ENCODE measurements at places on chromosomes 13 and 19.

DNA sequence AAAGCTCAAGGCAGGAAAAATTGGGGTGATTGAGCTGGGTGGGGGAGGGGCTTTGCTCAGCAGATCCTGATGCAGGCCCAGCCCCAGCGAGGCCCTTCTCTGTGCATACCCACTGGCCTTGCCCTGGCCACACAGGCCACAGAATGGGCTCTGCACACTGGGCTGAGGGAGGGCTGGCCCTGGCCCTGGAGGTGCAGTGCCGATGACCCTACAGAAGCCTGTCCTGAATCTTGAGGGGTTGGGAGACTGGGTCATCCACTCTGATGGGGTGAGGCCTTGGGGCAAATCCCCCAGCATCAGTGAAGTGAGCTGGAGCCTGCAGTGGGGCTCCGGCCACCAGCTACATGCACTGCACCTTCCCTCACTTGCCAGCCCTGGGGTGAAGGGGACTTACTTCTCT lies 153.1 kb downstream of the URI1 start:
- no peak for DNase-seq

DNA sequence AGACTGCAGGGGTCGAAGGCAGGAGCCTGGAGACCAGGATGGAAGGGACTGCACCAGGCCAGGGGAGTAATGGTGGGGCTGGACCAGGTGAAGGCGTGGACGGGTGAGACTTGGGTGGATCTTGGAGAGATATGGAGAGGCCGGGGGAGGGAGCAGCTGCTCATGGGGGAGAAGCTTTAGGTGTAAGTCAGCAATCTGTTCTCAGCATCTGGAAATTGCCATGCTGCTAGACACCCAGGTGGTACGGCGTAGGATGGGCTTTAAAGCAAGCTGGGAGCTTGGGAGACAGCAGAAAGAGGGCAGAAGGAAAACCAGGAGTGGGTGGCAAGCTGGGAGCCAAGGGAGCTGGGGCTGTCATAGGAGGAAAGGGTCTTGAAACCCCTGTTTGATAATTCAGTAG lies 3.0 kb downstream of the CERS4 start:
- DNase-seq: no peak

DNA sequence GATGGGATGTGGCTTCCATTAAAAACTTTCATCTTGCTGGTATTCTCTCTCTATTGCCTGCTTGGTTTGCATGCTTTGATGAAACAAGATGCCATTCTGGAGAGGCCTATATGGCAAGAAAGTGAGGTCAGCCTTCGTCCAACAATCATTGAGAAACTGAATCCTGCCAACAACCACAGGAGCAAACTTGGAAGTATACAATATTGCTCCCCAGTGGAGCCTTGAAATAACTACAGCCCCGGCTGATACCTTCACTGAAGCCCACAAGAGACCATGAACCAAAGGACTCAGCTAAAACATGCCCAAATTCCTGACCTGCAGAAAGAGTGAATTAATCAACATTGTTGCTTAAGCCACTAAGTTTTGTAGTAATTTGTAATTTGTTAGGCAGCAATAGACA lies 82.5 kb upstream of the FGF14 start:
- no peak for DNase-seq

DNA sequence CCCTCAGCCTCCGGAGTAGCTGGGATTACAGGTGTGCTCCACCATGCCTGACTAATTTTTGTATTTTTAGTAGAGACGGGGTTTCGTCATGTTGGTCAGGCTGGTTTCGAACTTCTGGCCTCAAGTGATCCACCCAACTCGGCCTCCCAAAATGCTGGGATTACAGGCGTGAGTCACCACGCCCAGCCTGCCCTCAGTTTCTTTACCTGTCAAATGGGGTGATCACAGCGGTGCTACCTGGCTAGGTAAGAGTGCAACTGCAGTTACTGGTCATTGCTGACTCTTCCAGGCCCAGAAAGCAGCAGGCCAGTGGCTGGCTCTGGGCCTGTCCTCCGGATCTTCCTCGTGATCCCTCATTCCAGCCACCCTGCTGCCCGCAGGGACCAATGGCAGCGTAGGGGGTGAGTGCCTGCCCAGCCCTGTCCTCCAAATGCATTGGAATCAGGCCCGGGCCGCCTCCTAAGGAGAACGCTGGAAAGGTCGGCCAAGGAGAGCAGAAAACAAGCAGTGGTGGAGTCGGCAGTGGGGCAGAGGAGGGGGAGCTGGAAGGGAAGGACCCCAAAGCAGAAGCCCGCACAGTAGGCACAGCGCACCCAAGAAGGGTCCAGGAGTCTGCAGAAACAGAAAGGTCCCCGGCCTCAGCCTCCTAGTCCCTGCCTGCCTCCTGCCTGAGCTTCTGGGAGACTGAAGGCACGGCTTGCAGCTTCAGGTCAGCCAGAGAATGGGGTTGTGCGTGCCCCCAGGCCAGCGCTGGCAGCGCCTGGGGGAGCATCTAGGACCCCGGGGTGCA lies 1.8 kb upstream of the SLC27A1 start:
- DNase-seq: no peak

- DNase-seq: no peak
Measured at GRCh38 chr19:37928527-37929286, 21.7 kb downstream of the SIPA1L3 start.

DNA sequence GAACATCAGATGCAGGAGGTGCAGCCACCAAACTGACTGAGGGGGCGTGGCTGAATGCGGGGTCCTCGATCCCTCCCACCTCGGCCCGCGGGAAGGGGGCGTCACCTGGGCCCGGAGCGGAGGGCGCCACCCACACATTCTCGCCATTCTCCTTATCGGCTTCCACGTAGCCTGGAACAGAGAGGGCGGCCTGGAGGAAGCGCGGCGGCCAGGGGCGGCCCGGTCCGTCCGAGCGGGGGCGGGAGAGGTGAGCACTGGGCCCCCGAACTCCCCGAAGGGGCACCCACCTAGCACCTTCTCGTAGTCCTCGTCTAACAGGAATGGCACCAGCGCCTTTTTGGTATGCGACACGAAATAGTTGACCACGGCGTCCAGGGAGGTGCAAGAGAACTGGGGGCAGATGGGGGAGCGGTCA lies 11.8 kb downstream of the STAP2 start:
- DNase-seq: no peak

- DNase-seq: no peak
Measured at GRCh38 chr19:45424191-45425058, 708 bp upstream of the ERCC1 start.

DNA sequence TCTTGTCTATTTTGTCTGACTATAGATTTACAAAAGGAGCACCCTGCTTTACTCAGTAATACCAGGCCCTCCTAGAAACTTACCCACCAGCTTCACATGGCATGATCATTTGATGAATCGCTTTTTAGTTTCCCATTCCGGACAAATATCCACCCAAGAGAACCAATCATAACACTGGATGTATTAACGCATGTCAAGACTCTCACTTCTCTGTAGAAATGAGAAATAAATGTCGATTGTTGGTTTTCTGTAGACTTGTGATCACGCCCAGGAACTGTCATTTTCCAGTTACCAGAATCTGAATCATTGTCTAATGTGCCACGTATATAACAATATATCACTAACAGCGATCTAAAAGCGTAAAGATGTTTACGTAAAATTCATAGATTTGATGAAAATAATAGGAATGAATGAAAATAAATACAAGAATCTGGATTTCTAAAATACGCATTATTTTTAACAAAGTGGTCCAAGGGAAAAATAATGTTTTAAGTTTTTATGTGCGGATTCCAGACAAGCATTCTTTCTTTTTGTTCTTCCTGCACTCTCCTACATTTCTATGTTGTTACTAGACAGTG lies 14.0 kb downstream of the CDX2 start:
- DNase-seq: no peak

DNA sequence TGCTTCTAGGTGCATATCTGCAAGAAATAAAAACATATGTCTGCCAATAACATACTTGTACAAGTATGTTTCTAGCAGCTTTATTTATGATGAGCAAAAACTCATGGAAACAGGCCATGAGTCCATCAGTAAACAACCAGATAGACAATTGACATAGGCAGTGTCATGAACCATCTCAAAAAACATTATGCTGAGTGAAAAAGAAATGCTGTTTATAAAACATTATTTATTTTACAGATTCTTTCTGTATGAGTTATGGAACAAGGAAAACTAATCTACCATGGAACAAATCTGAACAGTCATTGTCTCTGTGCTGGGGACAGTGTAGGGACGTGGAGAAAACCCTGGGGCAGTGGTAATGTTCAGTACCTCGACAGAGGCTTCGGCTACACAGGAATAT lies 283.9 kb downstream of the UQCRFS1 start:
- DNase-seq: no peak

DNA sequence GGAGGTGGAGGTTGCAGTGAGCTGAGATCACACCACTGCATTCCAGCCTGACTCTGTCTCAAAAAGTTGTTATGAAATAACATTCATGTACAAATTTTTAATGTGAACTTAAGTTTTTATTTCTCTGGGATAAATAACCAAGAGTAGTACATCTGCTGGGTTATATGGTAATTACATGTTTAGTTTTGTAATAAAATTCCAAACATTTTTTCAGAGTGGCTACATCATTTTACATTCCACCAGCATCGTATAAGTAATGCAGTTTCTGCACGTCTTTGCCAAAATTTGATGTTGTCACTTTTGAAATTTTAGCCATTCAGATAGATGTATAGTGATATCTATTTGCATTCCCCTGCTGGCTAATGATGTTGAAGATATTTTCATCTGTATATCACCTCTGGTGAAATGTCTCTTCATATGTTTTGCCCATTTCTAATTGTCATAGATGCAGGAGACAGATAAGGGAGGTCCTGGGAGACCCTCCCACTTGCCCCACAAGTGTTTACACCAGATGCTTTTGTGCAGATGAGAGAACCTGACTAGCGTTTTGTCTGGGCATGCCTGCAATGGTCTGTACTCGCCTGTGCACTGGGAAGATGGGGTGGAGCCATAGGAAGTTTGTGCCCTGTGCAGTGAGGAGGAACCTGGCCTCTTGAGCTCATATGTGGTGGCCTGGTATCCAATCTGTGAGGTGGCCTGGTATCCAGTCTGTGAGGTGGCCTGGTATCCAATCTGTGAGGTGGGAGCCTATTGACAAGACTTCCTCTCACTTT lies 12.7 kb upstream of the KBTBD6 start:
- DNase-seq: no peak

GRCh38 chr13:25462301-25463125 lies 90.7 kb downstream of the ATP8A2 start:
- DNase-seq: no peak

GRCh38 chr19:16417660-16418596 lies 53.8 kb downstream of the EPS15L1 start:
- peak; percentile 18 for DNase-seq

- no peak for DNase-seq
Measured at GRCh38 chr13:23744315-23744714, 144.9 kb downstream of the MIPEP start.

DNA sequence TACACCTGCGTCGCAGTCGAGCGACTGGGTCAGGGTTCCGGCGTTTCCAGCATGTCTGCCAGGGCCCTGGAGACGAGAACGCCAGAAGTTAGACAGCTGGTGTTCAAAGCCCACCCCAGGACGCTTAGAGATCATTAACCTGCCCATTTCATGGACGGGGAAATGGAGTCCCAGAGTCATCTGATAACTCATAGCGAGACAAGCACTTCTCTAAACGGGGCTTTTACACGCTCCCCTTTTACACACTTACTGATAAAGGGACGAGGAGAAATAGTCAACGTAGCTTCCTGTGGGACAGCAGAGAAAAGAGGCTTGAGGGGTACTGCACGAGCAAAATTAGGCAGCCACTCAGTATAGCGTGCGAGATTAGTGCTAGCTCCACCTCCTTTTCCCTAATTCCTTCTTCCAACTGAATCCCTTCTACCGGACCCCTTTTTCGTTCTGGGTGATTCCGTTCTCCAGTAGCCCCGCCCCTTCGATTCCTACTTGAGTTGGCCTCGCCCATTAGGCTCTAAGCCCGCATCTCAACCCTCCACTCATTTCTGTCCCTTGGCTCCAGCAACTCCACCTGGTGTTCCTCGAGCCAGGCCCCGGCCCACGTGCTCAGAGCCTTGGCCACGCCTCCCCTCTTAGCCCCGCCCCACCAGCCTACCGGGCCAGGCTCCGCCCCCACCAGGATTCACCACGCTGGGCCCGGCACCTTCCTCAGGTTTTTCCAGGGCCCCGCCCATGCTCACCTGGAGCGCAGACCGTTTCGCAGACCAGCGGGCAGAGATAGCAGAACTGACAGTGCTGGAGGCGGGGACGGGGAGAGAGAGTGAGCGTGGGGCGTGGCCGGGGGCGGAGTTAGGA lies 3.7 kb downstream of the HRC start:
- DNase-seq: no peak

DNA sequence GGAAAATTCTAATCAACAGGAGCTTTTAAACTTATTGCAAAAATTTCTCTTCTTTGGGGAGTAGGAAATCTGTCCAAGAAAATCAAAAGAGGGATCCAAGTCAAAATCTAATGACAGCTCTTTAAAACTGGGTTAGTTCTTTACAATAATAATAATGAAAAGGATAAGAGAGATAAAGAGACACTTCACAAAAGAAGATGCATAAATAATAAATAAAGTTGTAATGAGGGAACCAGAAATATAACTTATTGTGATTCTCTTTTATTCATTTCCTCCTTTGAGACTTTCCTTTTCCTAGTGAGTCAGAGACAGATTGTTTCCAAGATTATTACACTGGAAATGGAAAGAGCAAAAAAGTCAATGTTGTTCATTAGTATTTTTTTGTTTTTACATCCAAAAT lies 1029.3 kb downstream of the PCDH17 start:
- no peak for DNase-seq

DNA sequence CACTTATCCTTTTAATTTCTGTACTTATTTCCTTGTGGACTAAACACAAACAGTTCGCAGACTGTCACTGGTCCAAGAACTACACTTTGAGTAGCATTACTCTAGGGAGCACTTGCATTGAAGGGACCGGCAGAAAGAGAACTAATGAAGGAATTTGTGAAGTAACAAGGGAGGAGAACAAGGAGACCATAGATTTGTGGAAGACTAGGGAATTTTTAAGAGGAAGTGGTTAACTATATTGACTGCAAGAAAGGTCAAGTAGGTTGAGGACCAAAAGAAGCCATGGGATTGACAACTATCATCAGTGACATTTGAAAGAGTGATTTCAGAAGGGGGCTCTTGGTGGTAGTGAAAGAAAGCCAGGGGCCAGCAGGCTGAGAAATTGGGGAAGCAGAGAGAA lies 4.0 kb upstream of the RB1 start:
- DNase-seq: no peak

DNA sequence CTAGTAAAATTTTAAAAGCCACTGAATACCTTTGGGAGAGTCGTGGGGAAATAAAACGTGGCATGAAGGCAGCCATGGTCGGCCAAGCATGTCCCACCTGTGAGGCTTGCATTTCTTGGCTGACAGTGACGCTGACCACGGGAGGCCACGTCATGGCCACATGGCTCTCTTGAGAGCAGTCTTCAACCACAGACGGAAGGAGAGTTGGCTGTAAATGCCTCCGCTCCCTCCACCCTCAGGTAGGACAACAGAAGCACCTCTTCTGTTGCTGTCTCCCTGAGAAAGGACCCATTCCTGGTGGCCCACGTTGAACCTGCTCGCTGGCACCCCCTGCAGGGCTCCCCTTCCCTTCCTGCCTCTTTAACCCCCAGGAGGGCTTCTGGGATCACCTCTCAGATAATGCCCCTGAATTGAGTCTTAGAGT lies 10.6 kb upstream of the LRRC25 start:
- DNase-seq: no peak

- no peak for DNase-seq
Measured at GRCh38 chr13:92137520-92137919, 739.1 kb downstream of the GPC5 start.

GRCh38 chr19:33177417-33177979 lies 16.6 kb upstream of the LRP3 start:
- DNase-seq: peak; percentile 55
